GM06990 (cell line): ENCODE measurements at places on chromosomes 3 and 15.
A peak's percentile ranks its signal among the peaks of the same experiment; 100 is the strongest.

- DNase-seq: no peak
Observed at GRCh38 chr15:100569391-100569790, 32.6 kb downstream of the LINS1 start.

DNA sequence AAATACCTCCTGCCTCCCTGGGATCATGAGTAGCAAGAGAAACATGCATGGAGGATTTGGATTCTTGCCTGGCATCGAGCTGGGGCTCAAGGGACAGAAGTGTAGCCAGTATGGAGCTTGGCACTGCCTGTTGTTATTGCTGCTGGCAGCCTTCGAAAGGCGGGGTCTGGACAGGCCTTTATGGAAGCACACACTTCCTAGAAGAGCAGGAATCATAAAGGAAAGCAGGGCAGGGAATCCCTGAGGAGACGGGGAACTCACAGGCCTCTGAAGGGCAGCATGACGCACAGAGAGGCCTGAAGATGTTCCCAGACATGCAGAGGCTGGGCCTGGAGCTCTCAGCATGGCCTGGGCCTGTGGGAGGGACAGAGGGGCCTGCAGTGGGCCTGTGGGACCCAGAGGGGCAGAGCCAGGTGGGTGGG, 18.6 kb upstream of the SLC41A3 start:
- no peak for DNase-seq

DNA sequence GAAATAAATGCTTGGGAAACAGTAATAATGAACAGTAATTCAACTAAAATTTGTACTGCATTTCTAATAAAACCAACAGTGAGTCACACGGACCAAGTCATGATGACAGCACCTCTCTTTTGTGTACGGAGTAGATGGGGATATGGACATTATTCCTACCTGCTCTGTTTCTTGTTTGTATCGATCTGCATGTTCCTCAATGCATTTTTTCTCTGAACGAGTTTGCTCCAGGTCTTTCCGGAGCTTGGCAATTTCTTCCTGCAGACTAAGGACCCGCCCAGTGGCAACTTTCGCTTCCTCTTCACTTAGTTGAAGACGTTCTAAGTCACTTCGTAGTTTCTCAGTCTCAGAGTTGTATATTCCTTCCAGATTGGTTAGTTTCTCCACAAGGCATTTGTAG, 74.4 kb upstream of the MYO5C start:
- no peak for DNase-seq

GRCh38 chr15:77821188-77821958, 188.7 kb upstream of the LINGO1 start:
- peak; percentile 39 for DNase-seq

DNA sequence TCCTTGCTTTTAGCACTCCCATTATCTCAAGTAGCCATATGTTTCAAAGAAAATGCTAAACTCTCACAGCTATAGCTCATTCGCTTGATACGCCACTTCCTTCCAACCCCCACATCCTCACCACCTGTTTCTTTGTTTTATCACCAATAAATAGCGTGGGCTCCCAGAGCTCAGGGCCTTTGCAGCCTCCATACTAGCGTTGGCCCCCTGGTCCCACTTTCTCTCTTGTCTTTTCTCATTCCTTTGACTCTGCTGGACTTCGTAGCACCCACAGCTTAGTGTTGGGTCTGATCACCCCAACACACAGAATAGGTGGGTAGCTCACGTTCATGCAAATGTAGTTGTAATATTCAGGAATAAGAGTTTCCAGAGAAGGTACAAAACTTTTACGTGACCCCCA, 4.1 kb upstream of the GPD1L start:
- DNase-seq: no peak

DNA sequence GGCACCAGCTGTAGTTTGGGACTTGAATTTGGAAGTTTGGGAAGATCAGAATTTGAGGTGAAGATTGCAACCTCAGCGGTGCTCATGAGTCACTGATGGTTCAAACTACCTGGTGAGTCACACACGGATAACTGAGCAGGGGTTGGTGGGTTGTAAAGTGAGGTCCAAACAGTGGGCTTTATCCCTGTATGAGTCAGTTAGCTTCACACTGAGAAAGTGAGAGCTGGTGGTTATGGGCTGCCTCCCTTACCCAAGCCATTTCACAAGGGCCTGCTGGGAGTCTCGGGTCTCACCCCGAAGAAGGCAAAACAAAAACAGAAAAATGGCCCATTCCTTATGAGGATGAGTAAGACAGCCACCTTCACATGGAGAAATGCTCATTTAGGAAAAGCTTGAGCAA, 77.0 kb downstream of the ITGA11 start:
- no peak for DNase-seq

GRCh38 chr15:47158573-47158972, 558.7 kb upstream of the SEMA6D start:
- DNase-seq: no peak

DNA sequence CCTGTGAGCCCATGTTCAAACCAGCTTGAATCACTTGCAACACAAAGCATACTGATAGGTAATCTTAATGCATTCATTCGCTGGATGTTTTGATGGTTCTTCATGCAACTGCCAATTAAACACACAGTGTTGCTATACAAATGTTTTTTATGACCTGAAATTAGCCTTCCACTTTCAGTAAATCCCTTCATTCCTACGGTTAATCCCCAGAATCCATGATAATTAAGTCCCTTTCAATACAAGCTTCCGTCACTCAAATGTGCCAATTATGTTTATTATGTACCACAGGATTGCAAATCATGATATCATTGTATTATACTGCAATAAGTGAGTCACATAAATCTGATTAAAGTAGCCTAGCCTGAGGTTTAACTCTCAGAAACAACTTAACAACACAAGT, 14.5 kb upstream of the LYZL4 start:
- DNase-seq: no peak

DNA sequence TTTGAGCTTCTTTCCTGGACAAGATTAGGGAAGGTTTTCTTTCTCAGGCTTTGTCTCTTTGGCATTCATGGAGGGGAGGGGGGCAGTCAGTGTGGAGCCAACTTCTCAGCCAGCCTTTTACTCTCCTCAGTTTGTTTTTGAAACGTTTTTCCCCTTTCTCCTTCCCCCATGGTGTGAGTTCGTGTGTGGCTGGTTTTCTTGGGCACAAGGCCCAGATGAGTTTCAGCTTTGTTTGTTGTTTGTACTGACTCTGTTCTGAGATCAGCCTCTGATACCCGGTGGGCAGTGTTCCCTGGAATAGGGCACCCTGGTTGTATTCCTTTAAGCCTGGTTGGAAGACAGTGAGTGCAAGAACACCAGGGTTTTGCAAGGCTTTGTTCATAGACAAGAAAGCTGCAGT, 168.2 kb upstream of the RARB start:
- DNase-seq: no peak

DNA sequence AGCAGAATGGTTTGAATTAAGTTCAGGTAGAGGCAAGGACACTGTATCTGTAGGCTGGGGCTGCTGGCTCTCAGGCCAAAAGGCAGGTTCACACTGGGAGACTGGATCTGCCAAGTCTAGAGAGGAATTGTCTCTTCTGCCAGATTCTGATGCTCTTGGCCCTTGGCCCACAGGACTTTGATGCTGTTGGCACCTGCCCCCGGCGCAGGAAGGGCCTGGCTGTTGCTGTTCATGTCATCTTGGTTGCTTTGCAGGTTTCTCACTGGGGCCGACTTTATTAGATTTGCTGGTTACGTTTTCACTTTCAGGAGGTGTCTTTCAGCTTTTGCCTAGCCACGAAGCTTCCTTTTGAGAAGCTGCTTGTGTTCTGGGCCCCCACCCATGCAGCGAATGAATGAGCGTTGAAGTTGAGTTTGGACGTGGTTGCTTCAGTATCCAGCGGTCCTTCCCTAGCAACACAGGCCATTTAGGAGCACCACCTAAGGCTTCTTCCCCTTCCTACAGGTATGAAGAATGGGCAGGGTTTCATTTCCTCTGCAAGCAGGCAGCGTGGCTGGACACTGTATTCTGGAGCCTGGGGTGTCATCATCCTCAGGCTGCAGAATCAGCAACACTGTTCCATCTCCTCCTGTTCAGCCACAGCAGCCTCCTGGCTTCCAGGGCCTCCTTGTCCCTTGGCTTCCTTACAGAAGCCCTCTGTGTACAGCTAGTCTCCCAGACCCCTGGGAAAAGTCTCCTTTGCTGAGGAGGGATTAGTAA, 65.6 kb upstream of the PRR23C start:
- no peak for DNase-seq

- no peak for DNase-seq
Observed at GRCh38 chr3:55792009-55792408, 304.9 kb upstream of the WNT5A start.

- DNase-seq: no peak
Observed at GRCh38 chr15:85540085-85540797, 159.8 kb downstream of the AKAP13 start.

GRCh38 chr3:121835465-121835801, 424 bp downstream of the EAF2 start:
- no peak for DNase-seq

- DNase-seq: no peak
Observed at GRCh38 chr3:134198414-134198813, 52.2 kb downstream of the RYK start.

- DNase-seq: no peak
Observed at GRCh38 chr3:9119331-9119730, 130.1 kb downstream of the SRGAP3 start.

GRCh38 chr3:184332370-184333090, 4.9 kb upstream of the FAM131A start:
- DNase-seq: no peak

- no peak for DNase-seq
Observed at GRCh38 chr3:141275032-141275422, 43.4 kb downstream of the PXYLP1 start.

DNA sequence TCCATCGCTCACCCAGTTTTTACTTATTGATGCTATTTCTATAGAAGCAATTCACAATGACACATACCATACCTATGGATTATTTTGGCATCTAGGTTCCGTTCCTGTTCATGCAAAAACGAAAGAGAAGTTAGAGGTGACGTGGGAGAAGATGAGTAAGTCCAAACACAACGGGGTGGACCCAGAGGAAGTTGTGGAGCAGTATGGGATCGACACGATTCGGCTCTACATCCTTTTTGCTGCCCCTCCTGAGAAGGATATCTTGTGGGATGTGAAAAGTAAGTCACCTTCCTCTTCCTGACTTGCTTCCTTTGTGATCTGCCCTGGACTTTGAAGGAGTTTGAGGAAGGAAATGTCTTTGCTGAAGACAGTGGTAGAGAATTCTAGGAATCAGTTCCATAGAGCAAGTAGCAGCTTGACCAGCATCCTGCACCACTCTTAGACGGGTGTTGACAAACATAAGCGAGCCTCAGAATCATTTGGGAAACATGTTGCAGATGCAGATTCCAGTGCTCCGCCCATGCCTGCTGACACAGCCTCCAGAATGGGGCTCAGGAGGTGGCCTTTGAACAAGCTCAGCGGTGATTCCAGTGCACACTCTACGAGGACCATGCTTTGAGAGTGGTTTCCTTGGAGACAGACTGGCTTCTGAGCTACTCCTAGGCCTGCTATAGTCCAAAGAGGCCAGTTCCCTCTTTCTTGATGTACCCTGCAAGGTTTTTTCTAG, 78.4 kb upstream of the LIMD1 start:
- DNase-seq: no peak

DNA sequence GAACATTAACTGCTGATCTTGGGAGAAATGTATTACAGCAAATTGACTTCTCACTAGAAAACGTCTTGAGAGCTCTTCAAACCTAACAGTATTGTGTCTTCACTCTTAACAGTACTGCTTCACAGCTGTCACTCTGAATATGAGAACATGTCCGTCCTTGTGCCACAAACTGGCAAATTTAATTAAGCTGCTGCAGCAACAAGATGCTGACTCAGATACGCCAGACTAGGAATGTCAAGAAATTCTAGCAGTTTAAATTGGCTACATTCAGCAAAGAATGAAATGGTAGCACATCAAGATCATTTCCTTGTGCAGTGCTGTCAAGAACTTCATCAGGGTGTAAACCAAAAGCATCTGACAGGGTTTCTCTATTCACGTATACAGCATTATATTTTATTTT, 7.6 kb downstream of the ICE2 start:
- DNase-seq: no peak

DNA sequence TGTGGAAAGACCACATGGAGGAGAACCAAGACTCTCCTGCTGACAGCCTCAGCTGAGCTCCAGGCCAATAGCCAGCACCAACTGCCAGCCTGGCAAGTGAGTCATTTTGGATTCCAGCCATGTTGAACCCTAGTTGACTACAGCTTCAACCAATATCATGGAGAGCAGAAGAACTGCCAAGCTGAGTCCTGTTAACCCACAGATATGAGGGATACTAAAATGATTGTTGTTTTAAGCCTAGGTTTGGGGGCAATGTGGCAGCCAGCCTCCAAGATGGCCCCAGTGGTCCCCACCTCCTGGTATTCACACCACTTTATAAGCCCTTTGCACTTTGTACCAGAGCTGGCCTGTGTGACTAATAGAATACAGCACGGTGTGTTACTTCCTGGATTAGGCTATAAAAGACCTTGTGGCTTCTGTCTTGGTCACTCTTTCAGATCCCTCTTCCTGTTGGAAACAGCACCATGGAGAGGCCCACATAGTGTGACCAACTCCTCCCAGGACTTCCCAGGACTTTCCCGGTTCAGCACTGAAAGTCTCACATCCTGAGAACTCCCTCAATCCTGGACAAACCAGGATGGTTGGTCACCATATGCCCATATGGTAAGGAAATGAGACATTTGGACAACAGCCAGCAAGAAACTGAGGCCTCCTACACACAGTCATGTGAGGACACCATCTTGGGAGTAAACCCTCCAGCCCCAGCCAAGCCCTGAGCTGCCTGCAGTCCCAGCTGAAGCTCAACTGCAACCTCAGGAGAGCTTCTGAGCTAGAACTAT, 32.4 kb upstream of the CDV3 start:
- peak; percentile 40 for DNase-seq

DNA sequence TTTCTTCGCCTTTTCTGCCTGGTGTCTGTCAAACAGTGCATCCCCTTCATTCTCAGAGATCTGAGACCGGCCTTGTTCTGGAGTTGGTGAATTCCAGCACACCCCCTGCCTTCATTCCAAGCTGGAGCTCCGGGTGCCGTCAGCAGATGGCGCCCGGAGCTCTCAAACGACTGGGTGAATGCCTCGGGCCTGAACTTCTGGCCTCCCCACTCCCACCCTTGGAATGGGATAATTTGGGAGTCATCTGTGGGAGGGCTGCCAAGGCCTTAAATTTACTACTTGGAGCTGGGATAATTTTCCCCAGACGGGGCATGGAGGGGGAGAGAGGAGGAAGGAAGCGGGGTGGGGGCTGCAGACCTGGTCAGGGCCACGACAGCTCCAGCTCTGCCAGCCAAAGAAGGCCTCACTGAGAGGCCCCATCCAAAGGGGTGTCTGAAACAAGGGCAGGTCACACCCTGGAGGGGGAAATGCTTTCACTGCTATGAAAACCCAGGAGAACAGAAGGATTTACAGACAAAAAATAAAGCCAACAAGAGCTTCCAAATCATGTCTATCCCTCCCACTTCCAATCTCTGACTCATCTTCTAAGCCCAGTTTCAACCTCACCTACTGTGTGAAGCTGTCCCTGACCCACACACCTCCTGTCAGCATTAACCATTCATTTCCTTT, 187.9 kb downstream of the OPA1 start:
- peak; percentile 20 for DNase-seq

- DNase-seq: no peak
Observed at GRCh38 chr15:45333550-45333949, 44.8 kb downstream of the GATM start.

GRCh38 chr3:55906896-55907295, 419.8 kb upstream of the WNT5A start:
- no peak for DNase-seq

- no peak for DNase-seq
Observed at GRCh38 chr15:74622758-74623157, 7.1 kb downstream of the CLK3 start.

- DNase-seq: no peak
Observed at GRCh38 chr3:26084629-26085028, 294.7 kb downstream of the OXSM start.

GRCh38 chr15:90327311-90327710, 24.8 kb upstream of the ZNF774 start:
- DNase-seq: no peak
